NCI-H524 treated with DMSO at 0.1 percent for 48 hours (cell line): ENCODE measurements at places on chromosomes 2 and 18.

DNA sequence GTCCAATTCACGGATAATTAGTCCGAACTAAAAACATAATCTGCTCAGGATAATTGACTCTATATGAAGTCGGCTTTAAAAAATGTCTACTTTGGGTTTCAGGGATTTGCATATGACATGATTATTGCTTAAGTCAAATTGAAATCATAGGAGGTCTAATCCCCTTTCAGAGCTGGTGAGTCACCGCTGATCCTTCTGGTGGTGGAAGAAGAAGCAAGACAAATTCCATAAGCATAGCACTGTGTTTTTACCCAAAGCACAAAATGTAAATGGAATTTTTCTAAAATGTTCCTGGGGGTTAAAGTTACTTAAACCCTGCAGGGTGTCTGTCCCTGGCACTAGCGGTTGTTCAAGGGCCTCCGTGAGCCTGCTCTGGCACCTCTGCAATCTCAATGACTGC lies 460.2 kb downstream of the LRATD1 start:
- no peak for DNase-seq

GRCh38 chr18:32258558-32259204 lies 68.8 kb downstream of the MEP1B start:
- no peak for DNase-seq

GRCh38 chr2:156125018-156125417 lies 207.5 kb downstream of the NR4A2 start:
- no peak for DNase-seq

DNA sequence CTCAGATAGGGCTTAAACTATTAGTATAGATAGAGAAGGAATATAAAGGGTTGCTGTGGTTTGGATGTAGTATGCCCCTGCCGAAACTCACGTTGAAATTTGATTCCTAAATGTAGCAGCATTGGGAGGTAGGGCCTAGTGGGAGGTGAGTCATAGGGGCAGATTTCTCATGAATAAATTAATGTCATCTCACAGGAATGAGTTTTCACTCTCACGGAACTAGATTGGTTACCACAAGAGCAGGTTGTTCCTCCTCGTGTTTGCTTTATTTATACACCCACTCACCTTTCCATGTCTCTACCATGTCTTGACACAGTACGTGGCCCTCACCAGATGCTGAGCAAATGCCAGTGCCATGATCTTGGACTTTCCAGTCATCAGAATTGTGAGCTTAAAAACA lies 218.2 kb downstream of the RBM43 start:
- DNase-seq = no peak

- no peak for DNase-seq
These were observed 248.1 kb upstream of the SALL3 start for GRCh38 chr18:78731398-78732032.

- DNase-seq = no peak
These were observed 44.8 kb downstream of the INPP4A start for GRCh38 chr2:98489486-98489885.

- no peak for DNase-seq
These were observed 476 bp downstream of the VSNL1 start for GRCh38 chr2:17540813-17541530.

- no peak for DNase-seq
These were observed 176.9 kb upstream of the SMAD7 start for GRCh38 chr18:49127471-49128190.

DNA sequence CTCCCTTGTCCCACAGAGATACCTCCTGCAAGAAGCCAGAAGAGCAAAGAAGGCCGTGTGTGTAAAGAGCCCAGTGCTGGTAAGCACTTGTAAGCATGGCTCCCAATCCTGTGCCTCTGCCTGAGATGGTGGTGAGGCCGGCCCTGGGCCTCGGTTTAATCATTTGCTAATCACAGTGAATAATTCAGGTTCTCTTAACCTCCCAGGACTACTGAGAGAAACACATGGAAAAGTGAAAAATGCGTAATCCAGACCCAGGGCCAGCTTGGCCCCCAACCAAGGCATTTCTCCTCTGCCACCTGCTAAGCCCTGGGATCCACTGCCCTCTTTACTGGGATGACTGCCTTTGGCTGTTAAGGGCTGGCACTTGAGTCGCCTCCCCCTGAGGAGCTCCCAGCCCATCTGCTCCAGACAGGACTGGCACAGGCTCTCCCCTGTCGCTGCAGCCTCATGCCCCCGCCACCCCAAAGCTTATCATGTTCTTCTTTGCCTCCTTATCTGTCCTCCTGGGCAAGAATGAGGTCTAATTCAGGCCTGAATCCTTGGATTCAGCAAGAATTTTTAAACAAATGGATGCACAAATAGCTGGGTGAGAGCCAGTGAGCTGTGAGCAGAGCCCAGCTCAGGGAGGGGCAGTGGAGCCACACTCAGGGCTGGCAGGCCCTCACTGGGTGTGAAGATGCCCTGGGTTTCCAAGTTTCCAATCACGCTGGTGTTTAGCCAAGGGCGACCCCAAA lies 193.9 kb upstream of the HS6ST1 start:
- peak; percentile 39 for DNase-seq

DNA sequence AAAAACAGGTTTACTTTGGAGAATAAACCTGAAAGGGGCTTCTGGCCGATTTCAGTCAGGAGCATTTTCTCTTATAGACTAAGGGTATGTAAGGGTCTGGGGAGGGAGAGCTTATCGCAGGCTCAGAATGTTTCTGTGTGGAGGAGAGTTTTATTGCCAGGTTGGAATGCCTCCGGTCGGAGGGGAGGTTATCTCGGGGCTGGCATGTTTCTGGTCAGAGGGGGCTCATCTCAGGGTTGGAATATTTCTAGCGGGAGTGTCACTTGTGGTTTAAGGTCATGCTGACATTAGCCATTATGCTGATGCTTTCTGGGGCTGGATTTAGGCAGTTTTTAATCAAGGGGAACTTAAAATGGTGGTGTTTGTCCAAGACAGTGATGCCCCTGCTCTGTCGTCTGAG lies 333.6 kb downstream of the METTL4 start:
- DNase-seq = no peak

- no peak for DNase-seq
These were observed 278.9 kb downstream of the SLC4A3 start for GRCh38 chr2:219906114-219907010.

DNA sequence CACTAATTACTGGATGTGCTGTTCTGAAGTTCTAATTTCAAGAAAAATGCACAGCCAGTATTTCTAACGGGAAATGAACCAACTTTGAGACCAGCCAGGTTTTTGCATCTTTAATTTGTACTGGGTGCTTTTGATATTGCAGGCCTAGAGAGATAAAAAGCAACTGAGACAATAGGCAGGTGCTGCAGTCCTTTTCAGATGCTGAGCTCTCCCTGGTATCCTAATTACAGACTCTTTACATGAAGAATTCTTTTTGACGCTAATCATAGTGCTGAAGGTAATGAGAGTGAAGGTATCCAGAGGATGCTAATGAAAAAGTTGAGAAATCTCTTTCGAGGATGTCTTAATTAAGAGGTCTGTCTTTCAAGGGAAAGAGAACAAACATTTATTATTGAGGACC lies 85.1 kb downstream of the SERPINB8 start:
- DNase-seq = no peak

GRCh38 chr18:58966005-58966677 lies 101.5 kb downstream of the ZNF532 start:
- peak; percentile 65 for DNase-seq

DNA sequence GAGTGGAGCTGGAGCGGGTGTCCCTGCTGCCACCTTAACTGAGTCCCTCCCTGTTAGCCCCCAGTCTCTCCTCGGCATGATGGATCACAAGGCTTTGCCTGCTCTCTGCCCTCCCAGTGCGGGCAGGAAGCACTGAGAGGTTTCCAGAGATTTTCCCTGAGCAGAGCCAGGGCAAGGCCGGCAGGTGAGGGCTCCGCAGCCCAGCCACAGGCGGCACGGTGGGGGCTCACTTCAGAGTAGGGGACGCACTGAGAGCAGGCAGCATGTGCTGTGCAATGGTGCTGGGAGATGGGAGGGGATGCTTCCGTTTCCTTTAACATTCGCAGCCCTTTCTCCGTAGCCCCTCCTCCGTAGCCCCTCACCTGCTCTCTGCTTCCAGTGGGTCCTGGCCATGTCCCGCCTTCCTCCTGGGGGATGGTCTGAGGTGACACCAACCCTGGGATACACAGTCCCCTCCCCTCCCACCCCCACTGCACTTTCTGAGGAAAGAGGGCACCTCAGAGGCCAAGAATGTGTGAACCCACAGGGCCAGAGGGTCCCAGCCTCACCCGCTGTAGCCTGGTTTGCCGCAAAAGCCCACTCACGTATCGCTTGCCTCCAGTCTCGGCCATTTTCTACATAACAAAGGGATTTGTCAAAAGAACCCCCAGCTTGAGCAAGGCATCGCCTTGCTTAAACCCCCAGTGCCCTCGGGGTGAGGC lies 10.7 kb downstream of the KCNF1 start:
- DNase-seq = no peak

DNA sequence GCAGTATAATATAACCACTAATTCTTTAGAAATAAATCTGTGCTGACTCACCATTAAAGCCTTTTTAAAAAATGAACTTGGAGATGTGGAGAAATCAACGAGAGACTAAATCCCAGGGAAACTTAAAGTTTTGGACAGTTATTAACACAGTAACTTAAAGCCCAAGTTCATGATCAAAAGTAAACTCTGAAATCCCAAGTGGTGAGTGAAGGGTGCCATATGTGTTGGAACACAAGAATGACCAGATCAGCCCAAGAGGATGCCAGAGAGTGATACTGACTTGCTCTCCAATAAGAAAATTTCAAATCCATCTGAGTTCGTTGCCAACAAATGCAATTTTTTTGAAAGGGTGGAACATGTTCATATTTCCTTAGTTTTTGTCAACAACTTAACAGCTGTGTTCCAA lies 838.1 kb upstream of the ACVR2A start:
- no peak for DNase-seq

DNA sequence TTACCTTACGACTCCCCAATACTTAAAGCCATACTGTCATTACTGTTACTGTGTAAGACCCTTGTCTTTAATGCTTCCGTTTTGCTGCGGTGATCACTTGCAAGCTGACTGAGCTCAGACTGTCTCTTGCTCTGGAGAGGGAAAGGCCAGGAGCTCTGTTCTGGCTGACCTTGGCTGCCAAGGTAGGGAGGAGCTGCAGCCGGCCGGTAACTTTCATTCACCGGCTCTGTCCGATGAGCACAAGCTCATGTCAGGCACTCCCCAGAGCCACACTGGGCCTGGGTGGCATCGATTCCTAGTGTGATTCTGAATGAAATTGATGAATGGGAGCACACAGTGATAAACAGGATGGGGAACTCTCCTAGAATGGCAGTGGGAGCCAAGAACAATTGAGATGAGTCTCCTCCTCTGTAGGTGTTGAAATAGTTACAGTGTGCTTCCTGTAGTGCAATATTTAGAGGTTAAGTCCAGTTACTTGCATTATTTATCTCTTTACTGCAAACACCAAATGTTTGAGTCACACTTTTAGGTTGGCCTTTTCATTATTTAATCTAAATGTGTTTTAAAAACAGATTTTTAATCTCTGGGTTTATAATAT lies 100.9 kb downstream of the ATP9B start:
- no peak for DNase-seq

GRCh38 chr2:199431746-199432213 lies 26.0 kb downstream of the SATB2 start:
- DNase-seq = no peak

GRCh38 chr2:216517447-216518225 lies 19.0 kb downstream of the RPL37A start:
- DNase-seq = no peak

GRCh38 chr2:241841181-241842066 lies 17.3 kb downstream of the PDCD1 start:
- no peak for DNase-seq

DNA sequence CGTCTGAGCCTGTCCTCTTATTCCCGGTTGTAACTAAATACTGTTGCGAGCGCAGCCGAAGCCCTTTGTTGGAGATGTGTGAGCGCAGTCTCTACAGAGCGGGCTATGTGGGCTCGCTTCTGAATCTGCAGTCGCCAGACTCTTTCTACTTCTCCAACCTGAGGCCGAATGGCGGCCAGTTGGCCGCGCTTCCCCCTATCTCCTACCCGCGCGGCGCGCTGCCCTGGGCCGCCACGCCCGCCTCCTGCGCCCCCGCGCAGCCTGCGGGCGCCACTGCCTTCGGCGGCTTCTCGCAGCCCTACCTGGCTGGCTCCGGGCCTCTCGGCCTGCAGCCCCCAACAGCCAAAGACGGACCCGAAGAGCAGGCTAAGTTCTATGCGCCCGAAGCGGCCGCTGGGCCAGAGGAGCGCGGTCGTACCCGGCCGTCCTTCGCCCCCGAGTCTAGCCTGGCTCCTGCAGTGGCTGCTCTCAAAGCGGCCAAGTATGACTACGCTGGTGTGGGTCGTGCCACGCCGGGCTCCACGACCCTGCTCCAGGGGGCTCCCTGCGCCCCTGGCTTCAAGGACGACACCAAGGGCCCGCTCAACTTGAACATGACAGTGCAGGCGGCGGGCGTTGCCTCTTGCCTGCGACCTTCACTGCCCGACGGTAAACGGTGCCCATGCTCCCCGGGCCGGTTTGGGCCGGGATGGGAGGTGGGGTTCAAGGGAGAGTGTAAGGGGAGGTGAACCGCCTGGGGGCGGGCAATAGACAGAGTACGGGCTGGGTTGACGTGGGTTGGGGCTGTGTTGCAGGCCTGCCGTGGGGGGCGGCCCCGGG lies at the start of gene HOXD12:
Gene HOXD12 (plus strand): TSS at position 68 of the 819 bp plus-strand sequence. CDS start 7 bp downstream, at position 75.
- DNase-seq = no peak

DNA sequence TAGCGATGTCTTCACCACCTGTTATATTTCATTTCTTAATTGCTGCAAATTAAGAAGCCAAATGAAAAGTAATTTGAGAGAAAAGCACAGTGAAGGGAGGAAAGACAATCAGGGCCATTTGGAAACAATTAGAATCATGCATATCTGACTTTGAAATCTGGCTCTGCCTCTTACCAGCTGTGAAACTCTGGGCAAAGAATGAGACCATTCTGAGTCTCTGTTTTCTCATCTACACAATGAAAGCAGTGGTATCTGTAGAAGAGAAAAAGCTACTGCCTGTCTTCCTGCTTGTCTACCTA lies 334.5 kb upstream of the CYRIA start:
- DNase-seq = no peak

- no peak for DNase-seq
These were observed 5.7 kb downstream of the DYSF start for GRCh38 chr2:71459084-71459431.

GRCh38 chr2:24336811-24337210 lies 23.5 kb downstream of the ITSN2 start:
- DNase-seq = no peak

DNA sequence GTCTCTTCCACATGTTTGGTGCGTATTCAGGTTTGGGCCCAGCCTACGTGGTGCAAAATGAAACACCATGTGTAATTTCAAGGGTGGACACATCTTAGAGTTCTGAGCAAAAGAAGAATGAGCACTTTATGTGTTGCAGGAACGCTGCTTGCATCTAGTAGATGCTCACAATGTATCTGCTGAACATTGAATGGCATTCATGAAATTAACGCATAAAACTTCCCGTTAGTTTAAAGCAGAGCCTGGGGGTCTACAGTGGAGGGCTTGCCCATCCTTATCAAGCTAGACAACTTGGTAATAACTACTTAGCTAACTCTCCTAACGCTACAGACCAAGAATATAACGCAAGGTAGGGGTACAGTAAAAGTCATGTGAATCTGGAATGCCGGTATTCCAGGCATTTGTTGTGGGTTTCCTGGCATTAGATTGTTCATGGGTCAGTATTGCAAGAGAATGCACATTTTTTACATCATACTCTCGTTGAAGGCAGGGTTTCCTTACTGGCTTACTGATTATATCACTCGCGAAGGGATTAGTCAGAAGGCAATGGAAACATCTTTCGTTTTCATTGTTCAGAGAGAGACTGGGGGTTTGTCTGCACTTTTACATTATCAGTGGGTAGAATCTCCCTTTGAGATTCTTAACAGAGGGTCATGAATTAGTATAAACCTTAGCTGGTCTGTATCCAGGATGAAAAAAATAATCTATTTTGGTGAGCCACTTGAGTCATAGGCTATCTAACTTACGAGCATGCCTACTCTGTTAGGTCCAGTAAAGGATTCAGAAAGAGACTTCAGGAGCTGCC lies 229.5 kb upstream of the EPAS1 start:
- no peak for DNase-seq
